Lower lobe of right lung (tissue), 2 donors: ENCODE measurements at places on chromosomes 4 and X. TPM values are rescaled to one million over a fixed set of nuclear protein-coding genes. Genes with fewer than 3 reads are reported as not detected.

GRCh38 chr4:37717576-37717975, 31.4 kb upstream of the RELL1 start:
- DNase-seq = no peak

- no peak for DNase-seq
Observed at GRCh38 chr4:80139671-80140070, 57.6 kb upstream of the PRDM8 start.

DNA sequence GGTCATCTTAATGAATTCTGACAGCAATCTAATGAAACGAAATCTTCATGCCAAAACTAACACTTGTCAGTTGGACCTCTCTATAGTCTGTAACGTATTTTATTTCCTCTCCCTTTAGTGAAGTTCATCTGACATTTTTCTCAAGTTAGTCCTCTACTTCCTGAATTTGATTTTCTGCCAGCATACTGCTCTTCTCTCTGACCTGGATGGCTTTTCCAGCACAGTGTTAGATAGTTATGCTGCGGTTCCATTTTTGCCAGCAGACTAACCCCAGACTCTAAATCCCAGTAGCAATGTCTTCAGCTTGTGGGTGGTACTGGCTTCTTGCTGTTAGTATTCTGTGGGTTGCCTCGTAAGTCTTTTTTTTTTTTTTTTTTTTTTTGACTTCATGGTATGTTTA, 146.7 kb upstream of the VEGFC start:
- DNase-seq = no peak

- DNase-seq = peak; percentile 73
Observed at GRCh38 chrX:65668377-65669310, 1.2 kb downstream of the MSN start.

DNA sequence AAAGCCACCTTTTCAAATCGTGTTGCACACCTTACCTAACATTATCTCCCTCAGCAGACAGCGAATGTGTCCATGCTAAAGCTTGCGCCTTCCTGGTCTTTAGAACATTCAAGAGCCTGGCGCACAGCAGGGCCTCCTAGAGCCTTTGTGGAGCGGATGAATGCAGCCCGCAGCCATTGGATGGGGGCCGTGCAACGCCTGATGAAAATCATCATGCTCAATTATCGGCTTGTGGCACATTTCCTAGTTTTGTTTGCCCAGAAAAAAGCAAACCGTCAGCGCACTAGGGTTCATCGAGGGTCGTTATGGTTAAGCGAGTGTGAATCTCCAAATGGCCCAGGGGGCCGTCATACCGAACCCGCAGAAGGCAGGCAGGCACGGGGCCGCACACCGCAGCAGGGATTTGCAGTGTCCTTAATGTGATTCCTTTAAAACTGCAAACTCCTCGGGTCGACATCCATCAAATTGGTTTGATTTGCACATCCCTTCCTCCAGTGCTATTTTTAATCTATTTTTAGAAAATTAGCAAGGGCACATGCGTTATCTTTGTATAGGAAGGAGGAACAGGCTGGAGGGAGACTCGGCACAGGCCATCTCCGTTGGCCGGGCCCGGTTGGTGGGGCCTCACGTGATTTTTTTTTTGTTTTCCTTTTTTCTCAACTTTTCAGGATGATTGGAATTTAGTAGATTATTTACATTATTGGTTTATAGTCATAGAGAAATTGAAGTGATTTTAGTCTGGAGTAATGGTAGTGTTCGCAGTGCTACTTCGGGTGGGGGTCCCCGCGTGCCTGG, 53.1 kb downstream of the ABLIM2 start:
- DNase-seq = no peak

- no peak for DNase-seq
Observed at GRCh38 chrX:71053217-71053621, 14.9 kb downstream of the SNX12 start.

FGF16 gene
- total RNA-seq = not detected

TMEM154 gene
- 19.6 TPM for total RNA-seq

SLC9B1 gene
- 0.74 TPM for total RNA-seq
